Glutamatergic neuron (in vitro differentiated cells): ENCODE measurements at places on chromosomes 11 and 22.

- DNase-seq = no peak
Measured at GRCh38 chr11:34343153-34343552, 14.7 kb downstream of the ABTB2 start.

DNA sequence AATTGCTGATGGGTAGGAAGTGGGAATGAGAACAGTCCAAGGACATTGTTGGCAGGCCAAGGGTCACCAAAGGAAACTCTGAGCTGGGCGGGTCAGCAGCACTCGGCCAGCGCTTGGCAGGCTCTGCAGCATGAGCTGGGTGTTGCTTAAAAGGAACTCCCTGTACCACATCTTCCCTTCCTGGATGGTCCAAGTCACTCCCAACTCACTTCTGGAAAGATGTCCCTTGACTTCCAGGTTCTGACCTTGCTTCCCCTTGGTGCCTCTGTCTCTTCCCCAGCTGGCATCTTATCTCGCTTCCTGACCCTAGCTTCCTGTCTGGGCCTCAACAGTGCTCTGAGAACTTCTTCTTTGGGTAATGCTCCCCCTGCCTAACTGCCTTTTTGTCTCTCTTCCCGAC, 24.8 kb upstream of the SWAP70 start:
- DNase-seq = no peak

GRCh38 chr11:40274017-40274416, 1185.4 kb downstream of the LRRC4C start:
- no peak for DNase-seq

DNA sequence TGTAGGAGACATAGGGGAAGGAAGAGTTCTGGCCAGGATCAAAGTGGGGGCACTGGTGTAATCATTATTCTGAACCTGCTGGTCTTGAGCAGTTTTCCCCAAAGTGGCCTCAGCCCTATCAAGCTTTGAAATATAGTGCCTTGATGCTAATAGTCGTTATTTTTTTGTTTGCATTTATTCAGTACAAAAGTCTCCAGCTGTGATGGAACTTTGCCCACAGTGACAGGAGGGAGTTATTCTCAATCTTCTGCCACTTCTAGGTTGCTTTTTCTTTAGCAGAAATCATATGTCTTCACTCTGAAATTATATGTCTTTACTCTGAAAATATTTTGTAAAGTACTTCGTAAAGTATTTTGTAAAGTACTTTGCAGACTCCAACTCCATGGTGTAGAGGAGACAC, 93.1 kb downstream of the FAT3 start:
- DNase-seq = no peak

- DNase-seq = no peak
Measured at GRCh38 chr11:71562120-71562519, 3.2 kb upstream of the KRTAP5-10 start.

DNA sequence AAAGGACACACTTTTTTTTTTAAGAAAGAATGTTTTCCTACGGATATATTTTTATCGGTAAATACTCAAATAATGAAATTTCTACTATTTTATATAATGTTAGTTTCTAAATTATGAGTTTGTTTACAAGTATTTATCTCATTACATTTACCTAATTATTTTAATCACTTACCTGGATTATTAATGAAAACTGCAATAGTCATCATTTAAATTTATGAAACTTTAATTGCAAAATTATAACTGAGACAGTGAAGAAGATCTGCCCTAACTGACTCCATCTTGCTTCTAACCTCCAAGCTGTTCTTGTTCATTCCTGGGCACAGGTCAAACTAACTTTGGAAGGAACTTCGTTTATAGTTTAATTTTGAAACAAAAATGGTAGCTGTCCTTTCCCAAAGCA, 25.2 kb upstream of the VSTM5 start:
- no peak for DNase-seq

- DNase-seq = peak; percentile 15
Measured at GRCh38 chr22:49776891-49777290, 50.8 kb downstream of the BRD1 start.

GRCh38 chr11:24781288-24781687, 284.4 kb downstream of the LUZP2 start:
- no peak for DNase-seq

- DNase-seq = no peak
Measured at GRCh38 chr11:43177975-43178374, 133.8 kb upstream of the API5 start.

- DNase-seq = no peak
Measured at GRCh38 chr22:32518381-32518780, 43.8 kb downstream of the FBXO7 start.

DNA sequence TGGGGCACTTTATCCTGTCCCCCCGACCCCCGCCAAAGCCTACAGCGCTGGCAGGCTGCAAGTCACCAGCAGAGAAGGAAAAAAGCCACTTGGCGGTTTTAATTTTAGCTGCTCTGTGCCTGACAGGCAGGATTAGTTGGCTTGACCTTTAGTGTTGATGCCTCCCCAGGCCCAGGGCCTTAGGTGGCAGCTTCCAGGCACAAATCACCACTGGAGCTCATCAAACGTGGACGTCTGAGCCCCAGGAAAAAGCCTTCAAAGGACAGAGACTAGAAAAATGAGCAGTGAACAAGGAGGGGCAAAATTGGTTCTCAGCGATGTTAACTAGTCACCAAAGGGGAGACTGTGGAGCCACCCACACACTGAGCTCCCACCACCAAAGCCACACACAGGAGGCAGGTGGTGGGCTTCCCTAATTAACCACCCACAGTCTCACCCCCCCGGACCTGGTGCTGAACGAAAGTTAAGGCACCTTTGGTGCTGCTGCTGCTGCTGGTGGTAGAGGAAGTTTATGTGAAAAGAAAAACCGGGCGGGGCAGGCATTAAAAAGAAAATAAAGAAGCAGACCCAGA, 4.4 kb upstream of the PYGM start:
- DNase-seq = no peak

- no peak for DNase-seq
Measured at GRCh38 chr11:11961399-11962028, 46.9 kb downstream of the DKK3 start.

DNA sequence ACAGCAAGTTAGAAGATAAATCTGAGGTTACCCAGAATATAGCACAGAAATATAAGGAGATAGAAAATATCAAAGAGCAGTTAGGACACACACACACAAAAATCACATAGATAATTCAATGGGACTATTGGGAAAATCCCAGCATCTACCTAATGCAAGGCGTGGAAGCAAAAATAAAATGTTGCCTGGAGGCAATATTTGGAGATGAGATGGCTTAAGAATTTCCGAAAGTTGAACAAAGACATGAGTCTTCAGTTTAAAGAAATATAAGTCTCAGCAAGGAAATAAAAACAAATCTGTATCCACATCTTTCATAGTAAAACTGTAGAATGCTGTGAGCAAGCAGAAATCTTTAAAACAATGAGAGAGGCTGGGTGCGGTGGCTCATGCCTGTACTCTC, 29.5 kb upstream of the ACR start:
- DNase-seq = no peak

DNA sequence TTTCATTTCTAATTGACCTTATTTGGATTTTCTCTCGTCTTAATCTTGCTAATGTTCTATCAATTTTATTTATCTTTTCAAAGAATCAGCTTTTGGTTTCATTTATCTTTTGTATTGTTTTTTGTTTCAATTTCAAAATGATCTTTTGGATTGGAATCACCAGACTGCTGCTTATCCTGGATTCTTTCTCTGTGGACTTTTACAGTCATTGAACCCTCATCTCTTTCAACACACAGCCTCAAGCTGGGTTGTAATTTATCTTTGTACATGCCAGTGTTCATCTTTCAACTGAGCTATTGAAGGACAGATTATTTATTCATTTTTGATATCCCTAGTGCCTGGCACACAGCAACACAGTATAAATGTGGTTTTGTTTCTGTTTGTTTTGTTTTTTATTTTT, 195.9 kb downstream of the ARHGAP42 start:
- no peak for DNase-seq

DNA sequence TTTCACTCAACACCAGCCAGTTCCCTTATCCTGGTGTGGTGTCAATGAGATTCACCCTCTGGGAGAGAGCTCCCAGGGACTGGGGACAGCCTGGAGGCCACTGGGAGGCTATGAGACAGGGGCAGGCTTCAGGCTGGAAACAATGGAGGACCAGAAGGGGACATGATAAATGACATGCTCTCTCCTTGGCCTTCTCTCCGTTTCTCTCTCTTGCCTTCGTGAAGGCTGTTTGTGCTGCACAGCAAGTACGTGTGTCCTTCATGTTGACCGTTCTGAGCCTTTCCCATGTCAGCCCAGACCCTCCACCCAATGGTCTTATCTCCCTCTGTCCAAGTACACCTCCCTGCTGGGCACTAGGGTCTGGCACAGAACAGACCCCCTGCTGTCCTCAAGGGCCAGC, 1.6 kb upstream of the LZTR1 start:
- no peak for DNase-seq

- DNase-seq = no peak
Measured at GRCh38 chr11:110098645-110099044, 5.5 kb downstream of the ZC3H12C start.

GRCh38 chr11:47498584-47499152, 49.7 kb upstream of the RAPSN start:
- DNase-seq = no peak

GRCh38 chr11:10777806-10778205, 26.8 kb downstream of the CTR9 start:
- no peak for DNase-seq

GRCh38 chr22:47446821-47447810, 684.7 kb downstream of the TBC1D22A start:
- no peak for DNase-seq

GRCh38 chr11:122981388-122982264, at the start of gene BSX:
Gene BSX, minus strand, starts transcription at chr11:122981834. Its CDS starts 163 bp downstream, at chr11:122981671.
- peak; percentile 55 for DNase-seq

DNA sequence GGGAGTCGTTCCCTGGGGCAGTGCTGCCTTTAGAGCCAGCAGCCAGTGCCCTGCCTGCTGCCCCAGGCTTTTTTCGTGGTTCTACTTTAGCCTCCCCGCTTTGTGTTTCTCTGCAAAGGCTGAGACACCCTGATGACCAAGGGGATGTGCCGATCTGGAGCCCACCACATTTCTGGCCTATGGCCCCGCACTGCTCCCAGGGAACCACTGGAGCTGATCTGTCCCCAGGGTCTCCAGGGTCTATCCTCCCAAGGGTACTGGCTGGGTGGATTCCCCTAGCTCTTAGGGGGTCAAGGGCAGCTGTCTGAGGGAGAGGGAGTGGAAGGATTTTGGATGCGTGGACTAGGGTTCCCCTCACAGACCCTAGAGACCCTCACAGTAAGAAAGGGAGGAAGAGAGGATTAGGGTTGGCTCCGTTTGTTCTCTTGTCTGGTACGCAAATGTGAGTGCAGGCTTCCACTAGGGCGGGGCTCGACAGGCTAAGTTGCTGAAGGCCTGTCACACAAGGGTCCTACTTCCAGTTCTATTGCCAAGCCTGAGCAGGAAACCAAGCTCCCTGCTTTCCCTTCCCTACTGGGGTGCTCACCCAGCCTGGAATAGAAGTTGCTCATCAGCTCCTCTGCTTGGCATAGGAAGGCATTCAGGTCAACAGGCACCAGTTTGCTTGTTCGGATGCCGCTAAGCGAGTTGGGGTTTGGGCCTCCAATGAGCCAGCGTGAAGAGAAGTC, 19.3 kb downstream of the TREH start:
- DNase-seq = no peak

GRCh38 chr11:83545494-83546260, 259.5 kb upstream of the CCDC90B start:
- no peak for DNase-seq

DNA sequence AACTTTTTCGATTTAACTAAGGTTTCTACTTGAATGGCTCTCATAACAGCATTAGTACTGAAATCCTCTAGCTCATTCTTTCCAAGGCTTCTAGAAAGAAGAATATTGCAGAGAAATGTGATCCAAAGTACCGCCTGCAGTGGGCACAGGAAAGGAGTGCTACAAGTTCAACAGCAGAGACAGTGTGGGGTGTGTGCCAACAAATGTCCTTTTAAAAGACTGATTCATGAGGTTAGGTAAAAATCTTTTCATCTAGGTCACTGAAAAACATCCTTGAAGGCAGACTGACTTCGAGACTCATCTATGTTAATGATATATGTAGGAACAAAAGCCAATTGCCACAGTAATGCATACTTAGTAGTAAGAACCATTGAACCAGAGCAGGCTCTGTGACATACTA, 349.1 kb upstream of the PITPNB start:
- no peak for DNase-seq

DNA sequence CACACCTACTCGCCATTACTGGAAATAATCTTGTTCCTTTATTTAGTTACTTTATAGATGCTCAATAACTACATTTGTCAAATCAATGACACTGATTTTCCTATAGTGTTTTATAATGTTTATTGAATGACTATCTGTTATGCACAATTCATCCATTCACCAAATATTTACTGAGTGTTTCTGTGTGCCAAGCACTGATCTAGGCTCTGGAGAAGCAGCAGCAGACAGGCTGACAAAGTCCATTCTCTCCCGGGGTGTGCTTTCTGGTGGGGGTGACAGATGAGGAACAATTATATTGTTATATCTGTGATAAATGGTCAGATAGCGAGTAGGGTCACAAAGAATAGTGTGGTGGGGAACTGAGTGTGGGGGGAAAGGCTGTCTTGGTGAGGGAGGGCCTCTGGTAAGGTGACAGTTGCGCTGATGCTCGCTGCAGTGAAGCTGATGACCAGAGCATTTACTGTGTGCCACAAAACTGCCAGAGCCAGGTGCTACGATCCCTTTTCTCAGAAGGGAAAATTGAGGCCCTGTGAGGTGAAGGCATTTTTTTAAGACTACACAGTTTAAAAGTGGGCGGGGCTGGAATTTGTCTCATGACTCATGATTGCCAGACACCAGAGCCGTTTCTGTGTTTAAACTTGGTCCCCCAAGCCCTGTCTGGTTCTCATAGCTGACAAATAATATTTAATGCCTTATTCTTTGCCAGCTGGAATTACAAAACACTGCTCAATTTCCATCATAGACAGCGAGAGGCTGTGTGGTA, 10.2 kb downstream of the PACS1 start:
- DNase-seq = no peak

- no peak for DNase-seq
Measured at GRCh38 chr22:45067731-45068130, 57.9 kb upstream of the PHF21B start.

GRCh38 chr11:4704054-4704789, at the start of gene MMP26:
Gene MMP26, plus strand, starts transcription at chr11:4704784.
- DNase-seq = no peak

DNA sequence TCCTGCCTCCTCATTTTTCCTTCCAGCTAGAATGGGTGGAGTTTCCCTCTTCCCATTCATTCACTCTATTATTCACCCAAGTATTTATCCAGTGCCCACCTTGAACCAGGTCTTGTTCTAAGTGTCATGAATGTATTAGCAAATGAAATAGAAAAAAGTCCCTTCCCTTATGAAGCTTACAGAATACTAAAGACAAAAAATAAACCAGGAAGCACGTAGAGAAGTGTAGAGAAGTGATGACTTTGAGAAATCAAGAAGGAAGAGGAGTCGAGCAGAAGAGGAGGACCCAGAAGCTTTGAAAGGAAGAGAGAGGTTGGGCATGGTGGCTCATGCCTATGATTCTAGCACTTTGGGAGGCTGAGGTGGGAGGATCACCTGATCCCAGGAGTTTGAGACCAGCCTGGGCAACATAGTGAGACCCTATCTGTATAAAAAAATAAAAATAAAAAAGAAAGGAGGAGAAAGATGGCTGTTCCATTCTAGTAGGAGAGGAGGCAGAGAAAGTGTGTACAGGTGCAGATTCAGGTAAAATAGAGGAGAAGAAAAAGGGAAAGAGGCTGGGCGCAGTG, 17.1 kb upstream of the SYVN1 start:
- no peak for DNase-seq

- DNase-seq = no peak
Measured at GRCh38 chr11:86459002-86459385, 84.3 kb downstream of the CCDC81 start.
